ENCODE measurements at places on chromosomes 12 and 14.

DNA sequence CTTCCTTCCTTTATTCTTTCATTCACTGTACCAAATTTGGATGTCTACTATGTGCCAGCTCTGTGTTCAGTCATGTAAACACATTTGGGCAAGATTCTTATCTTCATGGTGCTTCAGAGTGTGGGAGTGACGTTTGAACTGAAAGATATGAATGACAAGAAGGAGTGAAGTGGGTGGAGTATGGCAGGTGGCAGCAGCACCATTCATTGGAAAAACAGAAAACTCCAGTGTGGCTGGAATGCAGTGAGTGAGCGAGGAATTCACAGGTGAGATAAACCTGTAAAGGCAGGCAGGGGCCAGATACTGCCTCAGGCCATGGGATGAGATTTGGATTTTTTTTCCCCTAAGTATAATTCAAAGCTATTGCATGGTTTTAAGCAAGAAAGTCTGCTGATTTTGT, 140.7 kb upstream of the CCDC198 start:
- no peak overlapping the region for H3K27ac ChIP-seq
- no peak for ATAC-seq
- no peaks in the 10 kb centered on the region for H3K4me1 ChIP-seq
- peaks cover 3% of the 10 kb centered on the region for H3K27me3 ChIP-seq
- no peak overlapping the region for H3K4me3 ChIP-seq
- no peaks in the 10 kb centered on the region for H3K36me3 ChIP-seq

DNA sequence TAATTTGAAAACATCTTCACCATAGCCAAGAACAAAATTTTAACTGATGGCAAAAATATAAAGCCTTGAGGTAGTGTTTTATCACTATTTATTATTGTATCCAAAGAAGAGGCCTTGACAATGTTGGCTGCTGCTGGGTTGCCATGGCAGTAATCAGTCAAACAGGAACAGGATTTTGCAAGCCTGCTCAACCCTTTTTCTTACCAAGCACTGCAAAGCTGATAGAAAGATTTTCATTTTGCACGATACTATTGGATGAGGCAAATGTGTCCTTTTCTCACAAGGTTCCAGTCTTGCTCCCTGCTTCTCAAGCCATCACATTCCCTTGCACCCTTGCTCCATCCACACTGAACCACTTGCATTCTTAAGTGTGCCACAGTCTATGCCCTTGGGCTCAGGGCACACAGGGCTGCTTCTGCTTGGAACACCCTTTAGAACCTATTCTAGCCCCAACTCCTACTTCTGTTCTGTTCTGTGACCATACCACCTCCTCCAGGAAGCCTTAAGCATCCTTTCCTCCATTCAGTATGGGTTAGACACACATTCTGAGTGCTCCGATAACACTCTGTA, 76.5 kb upstream of the AMIGO2 start:
- H3K4me1 ChIP-seq = peaks cover 26% of the 10 kb centered on the region
- peak overlapping the region; percentile 61 for H3K27ac ChIP-seq
- no peaks in the 10 kb centered on the region for H3K27me3 ChIP-seq
- peak; percentile 25 for ATAC-seq
- H3K36me3 ChIP-seq = peaks cover 12% of the 10 kb centered on the region
- peak overlapping the region; percentile 2 for H3K4me3 ChIP-seq

DNA sequence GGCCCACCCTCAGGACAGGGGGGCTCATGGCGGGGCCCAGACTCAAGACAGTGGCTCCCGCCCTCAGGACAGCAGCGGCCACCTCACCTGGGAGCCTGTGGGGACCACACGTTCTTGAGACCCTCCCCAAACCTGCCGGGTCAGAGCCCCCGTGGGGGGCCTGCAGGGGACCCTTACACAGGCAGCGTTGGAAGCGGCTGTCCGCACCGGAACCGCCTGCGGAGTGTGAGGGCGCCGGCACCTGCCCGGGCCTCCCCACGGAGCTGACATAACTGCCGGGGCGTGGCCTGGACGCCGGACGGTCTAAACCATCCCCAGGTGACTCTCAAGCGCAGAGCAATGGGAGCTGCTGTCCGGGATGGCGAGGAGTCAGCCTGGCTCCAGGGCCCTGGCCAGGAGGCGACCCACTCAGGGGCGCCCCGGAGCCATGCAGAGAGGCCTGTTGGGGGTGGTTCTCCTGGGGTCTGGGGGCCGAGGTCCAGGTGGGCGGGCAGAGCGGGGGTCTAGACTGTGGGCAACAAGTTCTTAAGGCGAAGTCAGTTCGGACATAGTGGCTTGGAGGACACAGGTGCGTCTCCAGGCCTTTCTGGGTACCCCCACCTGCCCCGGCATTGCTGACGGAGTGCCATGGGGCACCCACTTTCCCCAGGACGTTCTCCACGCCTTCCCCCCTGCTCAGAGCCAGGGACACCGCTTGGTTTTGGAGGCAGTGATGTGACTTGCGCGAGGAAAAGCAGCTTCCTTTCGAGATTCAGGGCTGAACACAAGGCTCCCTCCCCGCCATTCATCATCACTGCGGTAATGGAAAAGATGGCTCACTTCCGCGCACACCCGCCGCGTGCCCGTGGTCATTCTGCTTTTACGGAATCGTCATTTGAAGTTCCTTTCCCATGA, 23.2 kb downstream of the GALNT9 start:
- no peaks in the 10 kb centered on the region for H3K36me3 ChIP-seq
- no peak overlapping the region for H3K4me3 ChIP-seq
- no peaks in the 10 kb centered on the region for H3K4me1 ChIP-seq
- no peak for ATAC-seq
- H3K27ac ChIP-seq = no peak overlapping the region

GRCh38 chr14:91636604-91637003, 95.3 kb downstream of the CATSPERB start:
- ATAC-seq = no peak
- no peaks in the 10 kb centered on the region for H3K36me3 ChIP-seq
- no peak overlapping the region for H3K27ac ChIP-seq
- no peaks in the 10 kb centered on the region for H3K27me3 ChIP-seq
- no peaks in the 10 kb centered on the region for H3K4me1 ChIP-seq

DNA sequence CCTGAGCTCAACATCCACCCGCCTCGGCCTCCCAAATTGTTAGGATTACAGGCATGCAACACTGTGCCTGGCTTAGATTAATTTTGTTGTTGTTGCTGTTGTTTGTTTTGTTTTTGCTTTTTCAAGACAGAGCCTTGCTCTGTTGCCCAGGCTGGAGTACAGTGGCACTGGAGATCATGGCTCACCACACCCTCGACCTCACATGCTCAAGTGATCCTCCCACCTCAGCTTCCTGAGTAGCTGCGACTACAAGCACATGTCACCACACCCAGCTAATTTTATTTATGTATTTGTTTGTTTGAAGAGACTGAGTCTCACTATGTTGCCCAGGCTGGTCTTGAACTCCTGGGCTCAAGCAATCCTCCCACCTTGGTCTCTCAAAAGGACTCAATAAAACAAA, 26.7 kb downstream of the CRY1 start:
- peaks cover 11% of the 10 kb centered on the region for H3K36me3 ChIP-seq
- no peak for ATAC-seq
- H3K27ac ChIP-seq = no peak overlapping the region
- H3K27me3 ChIP-seq = no peaks in the 10 kb centered on the region
- no peaks in the 10 kb centered on the region for H3K4me1 ChIP-seq

DNA sequence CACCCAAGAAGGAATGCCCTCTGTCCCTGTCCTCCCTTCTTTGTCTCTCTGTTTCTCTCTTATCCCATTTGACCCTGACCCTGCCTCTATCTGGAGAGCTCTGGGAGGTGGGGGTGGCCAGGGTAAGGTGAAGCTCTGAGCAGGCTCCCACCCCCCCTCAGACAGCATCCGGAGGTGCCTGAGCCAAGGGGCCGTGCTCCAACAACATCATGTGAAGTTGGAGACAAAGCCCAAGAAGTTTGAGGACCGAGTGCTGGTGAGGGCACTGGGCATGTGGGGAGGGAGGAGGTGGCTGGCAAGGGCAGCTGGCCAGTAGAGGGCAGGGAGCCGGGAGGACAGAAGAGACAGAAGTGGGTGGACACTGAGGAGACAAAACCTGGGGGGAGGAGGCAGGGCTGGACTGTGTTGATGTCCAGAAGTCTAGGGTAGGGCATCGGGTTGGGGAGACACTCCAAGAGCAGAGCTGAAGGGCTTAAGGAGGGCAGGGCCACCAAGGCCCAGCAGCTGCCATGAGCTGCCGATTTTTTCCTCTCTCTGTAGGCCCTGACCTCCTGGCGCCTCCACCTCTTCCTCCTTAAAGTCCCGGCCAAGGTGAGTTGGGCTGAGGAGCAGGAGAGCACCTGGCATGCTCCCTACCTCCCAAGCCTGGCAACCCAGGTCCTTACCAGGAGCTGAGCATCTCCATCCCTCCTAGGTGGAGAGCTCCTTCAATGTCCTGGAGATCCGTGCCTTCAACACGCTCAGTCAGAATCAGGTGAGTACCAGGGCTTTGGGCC, 1.9 kb downstream of the CARMIL3 start:
- peaks cover 6% of the 10 kb centered on the region for H3K27me3 ChIP-seq
- H3K4me1 ChIP-seq = peaks cover 20% of the 10 kb centered on the region
- ATAC-seq = no peak
- H3K36me3 ChIP-seq = no peaks in the 10 kb centered on the region
- peak overlapping the region; percentile 79 for H3K4me3 ChIP-seq

GRCh38 chr14:26839481-26839880, 241.6 kb upstream of the NOVA1 start:
- H3K36me3 ChIP-seq = no peaks in the 10 kb centered on the region
- H3K27me3 ChIP-seq = no peaks in the 10 kb centered on the region
- no peak for ATAC-seq
- no peak overlapping the region for H3K27ac ChIP-seq
- H3K4me1 ChIP-seq = no peaks in the 10 kb centered on the region

DNA sequence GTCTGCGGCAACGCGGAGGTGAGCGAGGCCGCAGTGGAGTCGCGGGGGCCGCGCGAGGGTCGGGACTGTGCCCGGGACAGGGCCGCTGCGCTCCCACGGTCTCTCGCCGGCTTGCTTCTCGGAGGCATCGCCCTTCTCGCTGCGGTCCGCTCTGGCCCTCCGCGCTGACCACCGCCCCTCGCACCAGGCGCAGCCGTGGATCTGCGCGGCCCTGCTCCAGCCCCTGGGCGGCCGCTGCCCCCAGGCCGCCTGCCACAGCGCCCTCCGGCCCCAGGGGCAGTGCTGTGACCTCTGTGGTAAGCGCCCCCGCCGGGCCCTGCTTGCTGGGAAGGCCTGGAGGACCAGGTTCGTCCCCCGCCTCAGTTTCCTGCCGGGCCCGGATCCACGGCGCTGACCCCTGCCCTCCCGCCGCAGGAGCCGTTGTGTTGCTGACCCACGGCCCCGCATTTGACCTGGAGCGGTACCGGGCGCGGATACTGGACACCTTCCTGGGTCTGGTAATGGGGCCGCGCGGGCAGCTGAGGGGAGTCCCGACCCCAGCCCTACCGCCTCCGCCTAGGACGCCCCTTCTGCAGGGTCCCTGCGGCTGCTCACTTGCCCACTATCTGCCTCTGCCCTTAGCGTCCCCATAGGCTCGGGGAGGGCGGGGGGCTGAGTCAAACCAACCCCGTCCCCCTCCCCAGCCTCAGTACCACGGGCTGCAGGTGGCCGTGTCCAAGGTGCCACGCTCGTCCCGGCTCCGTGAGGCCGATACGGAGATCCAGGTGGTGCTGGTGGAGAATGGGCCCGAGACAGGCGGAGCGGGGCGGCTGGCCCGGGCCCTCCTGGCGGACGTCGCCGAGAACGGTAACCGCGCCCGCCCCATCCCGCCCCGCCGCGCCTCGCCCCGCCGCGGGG, 7.0 kb downstream of the AMN start:
- H3K36me3 ChIP-seq = no peaks in the 10 kb centered on the region
- H3K27ac ChIP-seq = no peak overlapping the region
- ATAC-seq = no peak
- peaks cover 8% of the 10 kb centered on the region for H3K27me3 ChIP-seq

DNA sequence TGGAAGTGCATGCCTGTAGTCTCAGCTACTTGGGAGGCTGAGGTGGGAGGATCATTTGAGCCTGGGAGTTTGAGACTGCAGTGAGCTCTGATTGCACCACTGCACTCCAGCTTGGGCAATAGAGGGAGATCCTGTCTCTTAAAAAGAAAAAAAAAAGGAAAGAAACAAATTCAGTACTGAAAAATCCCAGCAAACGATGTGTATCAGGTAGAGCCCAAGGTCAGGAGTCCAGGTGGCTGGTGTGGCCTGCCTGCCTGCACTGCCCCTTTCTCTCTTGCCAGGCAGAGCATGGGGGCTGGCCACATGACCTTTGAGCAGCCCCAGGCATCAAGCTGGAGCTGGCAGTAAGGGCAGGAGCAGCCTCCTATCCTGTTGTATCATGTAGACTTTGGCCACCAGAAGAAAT, 31.8 kb downstream of the ELK3 start:
- H3K27me3 ChIP-seq = no peaks in the 10 kb centered on the region
- peak overlapping the region; percentile 62 for H3K27ac ChIP-seq
- H3K4me1 ChIP-seq = peaks cover 53% of the 10 kb centered on the region
- peak overlapping the region; percentile 31 for H3K4me3 ChIP-seq
- H3K36me3 ChIP-seq = peaks cover 94% of the 10 kb centered on the region
- no peak for ATAC-seq

DNA sequence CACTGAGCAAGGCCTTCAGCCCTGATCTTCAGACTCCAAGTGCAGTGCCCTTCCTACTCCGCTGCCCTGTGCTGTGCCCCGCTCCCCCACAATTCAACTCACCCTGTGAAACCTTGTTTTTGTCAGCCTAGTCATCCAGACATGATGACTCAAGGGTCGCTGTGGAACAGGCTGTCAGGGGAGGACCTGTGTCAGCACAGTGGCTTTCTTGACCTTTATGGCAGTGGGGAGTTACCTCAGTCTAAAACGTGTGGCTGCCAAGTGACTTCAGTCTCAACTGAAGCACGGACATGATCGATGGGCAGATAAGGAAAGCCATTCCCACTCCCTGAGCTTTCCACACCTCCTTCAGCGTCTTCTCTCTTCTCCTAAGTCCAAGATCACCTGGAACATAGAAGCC, 16.3 kb upstream of the FLVCR2 start:
- peaks cover 21% of the 10 kb centered on the region for H3K36me3 ChIP-seq
- no peaks in the 10 kb centered on the region for H3K27me3 ChIP-seq
- peak overlapping the region; percentile 100 for H3K27ac ChIP-seq
- peak overlapping the region; percentile 80 for H3K4me3 ChIP-seq
- peak; percentile 76 for ATAC-seq

DNA sequence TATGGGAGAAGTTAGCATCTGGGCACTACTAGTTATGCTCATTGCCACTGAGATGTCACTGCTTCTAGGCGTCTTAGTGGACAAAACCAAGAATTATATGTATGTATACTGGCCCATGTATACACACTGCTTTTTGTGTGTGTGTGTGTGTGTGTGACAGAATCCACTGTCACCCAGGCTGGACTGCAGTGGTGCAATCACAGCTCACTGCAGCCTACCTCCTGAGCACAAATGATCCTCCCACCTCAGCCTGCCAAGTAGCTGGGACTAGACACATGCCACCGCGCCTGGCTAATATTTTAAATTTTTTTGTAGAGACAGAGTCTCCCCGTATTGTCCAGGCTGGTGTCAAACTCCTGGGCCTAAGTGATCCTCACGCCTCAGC, 25.2 kb downstream of the LIMA1 start:
- H3K27ac ChIP-seq = no peak overlapping the region
- no peak for ATAC-seq
- no peaks in the 10 kb centered on the region for H3K27me3 ChIP-seq
- H3K4me1 ChIP-seq = peaks cover 6% of the 10 kb centered on the region
- no peak overlapping the region for H3K4me3 ChIP-seq
